ENCODE measurements at places on chromosomes 12 and 14.

- DNase-seq = peak; percentile 87
Measured at GRCh38 chr14:64294672-64295413, 672 bp upstream of the ESR2 start.

DNA sequence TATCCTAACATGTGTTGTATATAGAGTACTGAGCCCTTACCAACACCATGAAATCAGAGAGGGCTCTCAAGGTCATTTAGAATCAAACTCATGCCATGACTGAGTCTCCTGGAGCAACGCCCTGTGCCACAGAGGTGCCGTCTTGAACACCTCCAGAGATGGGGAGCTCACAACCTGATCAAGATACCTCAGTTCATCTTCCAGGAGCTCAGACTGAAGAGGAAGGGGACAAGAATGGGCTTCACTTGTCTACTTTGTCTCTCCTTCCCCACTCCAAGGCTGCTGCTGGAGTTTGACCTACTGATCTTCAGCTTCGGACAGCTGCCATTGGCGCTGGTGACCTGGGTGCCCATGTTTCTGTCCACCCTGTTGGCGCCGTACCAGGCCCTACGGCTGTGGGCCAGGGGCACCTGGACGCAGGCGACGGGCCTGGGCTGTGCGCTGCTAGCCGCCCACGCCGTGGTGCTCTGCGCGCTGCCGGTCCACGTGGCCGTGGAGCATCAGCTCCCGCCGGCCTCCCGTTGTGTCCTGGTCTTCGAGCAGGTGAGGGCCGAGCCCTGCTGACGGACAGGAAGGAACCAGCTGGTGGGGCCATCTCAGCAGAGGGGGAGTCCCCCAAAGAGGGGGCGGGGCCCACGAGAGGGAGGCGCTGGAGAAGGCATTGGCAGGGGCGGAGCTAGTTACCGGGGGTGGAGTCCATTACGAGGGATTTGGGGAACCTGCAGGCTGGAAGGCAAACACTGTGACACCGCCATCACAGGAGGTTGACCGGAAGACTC, 12.0 kb downstream of the SOAT2 start:
- no peak for DNase-seq

- DNase-seq = no peak
Measured at GRCh38 chr14:77039285-77040058, 11.0 kb upstream of the IRF2BPL start.

GRCh38 chr12:111556676-111557075, 42.4 kb downstream of the ATXN2 start:
- no peak for DNase-seq

DNA sequence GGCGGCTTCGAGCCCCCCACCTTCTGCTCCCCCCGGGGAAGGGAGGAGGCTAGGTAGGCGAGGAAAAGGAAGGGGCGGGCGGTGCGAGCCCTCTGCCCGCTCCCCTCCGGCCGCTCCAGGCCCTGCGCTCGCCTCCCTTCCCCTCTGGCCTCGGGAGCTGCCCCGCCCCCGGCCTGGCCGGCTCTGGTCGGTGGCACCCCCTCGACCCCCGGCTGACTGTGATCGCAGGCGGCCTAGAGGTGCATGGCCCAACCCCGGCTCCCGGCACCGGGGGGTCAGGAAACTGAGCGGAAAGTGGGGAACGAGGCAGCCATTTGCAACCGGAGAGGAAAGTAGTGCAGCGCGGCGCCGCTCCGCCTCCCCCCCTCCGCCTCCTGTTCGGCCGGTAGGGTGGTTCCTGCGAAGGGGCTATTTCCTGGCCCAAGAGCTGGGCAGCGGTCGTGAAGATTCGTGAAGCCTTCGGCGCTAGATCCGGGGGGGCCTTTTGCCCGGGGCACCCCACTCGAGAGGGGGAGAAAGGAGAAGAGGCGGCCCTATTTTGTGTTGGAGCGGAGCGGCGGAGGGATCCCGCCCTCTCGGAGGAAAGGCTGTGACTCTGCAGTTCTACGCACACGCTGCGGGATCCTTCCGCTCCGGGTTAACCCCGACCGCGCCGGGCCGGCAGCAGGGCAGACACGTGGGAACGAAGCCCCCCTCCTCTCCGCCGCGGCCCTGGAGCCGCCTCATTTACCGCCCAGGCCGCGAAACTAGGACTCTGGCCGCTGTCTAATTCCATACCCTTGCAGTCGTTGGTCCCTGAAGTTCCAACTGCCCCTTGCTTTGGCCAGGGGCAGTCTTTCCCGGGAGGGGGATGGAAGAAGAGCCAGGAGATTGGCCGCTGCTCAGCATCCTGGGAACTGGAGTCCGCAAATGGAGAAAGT, at the start of gene KMT2D:
Gene KMT2D (minus strand): TSS at position 558 of the 920 bp plus-strand sequence. CDS start 5,470 bp downstream, outside the sequence.
- peak; percentile 94 for DNase-seq

DNA sequence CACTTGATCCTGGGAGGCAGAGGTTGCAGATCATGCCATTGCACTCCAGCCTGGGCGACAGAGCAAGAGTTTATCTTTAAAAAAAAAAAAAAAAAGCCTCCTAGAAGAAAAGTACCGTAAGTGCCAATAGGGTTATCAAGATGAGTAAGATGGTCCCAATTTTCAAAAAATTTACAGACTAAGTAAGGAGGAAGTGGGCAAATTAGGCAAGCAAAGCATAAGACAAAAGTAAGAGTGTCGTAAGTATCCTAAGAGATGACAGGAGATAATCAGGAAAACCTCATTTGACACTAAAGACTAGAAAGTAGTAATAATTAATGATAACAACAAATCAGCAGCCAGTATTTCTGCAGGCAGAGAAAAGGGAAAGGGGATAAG, 12.2 kb downstream of the PYM1 start:
- no peak for DNase-seq

DNA sequence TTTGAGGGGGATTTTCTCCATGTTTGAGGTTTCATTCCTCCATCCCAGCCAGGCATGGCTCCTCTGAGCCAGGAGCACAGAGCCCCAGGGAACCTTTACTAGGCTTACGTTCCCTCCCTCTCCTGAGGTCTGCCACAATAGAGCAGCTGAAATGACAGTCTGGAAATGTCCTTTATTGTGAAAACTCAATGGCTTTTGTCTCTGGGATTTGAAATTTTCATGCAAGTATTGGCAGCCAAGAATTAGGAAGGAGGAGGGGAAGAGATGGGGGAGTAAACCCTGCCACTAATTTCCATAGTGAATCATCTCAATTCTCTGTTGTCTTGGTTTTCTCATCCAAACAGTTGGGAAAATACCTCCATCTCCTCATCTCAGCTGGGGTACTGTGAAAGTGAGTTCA, 2.6 kb upstream of the PLEKHG3 start:
- no peak for DNase-seq

DNA sequence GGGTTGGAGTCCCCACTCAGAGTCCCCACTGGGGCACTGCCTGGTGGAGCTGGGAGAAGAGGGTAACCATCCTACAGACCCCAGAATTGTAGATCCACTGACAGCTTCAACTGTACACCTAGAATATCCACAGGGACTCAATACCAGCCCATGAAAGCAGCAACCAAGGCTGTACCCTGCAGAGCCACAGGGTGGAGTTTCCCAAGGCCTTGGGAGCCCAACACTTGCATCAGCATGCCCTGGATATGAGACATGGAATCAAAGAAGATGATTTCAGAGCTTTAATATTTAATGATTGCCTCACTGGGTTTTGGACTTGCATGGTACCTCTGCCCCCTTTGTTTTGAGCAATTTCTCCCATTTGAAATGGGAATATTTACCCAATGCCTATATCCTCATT, 80.4 kb downstream of the RASSF9 start:
- DNase-seq = no peak

DNA sequence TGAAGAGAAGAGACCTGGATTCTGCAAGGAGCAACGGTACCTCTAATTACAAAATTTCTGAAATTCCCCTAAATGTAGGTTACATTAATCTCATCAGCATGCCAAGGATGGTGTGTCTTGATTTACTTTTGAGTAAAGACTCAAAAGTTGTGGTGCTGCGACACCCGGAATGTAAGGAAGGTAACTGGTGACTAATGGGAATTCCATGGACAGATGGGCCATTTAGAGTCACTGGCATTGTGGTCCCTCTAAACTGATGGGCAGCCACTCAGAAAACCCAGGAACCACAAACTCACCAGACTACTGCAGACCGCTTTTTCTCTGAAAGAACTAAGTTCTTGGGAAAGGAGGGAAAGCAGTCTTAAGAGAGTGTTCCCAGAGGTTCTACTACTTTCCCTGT, 32.8 kb downstream of the GRIN2B start:
- DNase-seq = no peak

DNA sequence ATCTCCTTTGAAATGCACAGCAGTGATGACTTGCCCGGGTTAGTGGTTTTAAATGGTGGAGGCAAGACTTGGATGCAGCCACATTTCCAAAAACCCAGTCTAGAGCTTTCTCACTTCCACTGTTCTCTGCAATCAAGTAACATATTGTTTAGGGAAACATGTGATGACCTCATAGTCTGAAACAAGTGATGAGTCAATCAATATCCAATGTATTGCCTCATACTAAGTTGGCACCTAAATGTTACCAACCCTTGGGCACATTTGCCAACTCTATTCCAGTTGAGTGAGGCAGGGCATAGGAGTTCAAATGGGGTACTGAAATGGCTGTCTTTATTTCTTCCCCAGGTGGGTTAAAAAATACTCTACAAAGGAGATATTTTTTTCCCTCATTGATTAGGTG, 1105.4 kb downstream of the VRK1 start:
- DNase-seq = no peak

DNA sequence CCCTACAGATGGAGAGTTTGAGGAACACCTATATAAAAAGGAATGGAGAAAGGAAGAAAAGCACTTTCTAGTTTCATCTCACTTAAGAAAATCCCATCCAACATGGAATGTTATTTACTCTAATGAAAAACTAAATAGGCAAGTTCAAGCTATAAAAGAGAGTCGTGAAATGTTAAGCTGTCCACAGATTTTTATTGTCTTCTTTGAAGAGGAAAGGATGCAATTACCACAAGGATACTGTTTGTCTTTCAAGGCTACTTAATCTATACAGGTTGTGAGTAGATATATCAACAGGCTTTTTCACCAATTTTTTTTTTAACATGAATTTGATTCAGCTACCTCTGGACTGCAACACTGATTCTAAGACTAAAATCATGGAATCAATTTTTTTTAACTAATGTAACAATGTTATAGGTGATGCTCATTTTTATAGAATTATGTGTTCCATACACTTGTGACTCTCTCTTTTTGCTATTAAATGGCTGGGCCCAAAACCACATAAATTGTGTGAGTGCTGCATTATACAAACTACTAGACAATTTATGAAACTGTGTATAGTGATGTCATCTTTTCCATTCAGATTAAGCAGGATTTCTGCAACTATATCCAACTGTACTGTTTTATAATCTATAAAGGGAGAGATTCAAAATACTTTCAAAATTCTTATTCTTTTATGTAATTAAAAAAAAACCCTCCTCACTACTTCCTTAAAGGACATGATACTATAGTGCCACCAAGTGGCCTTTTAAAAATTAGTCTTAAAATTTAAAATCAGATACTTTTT, 26.8 kb upstream of the BMAL2 start:
- DNase-seq = no peak

- DNase-seq = no peak
Measured at GRCh38 chr12:84375449-84376170, 537.0 kb downstream of the SLC6A15 start.

GRCh38 chr12:101885912-101886561, 8.7 kb downstream of the DRAM1 start:
- no peak for DNase-seq

DNA sequence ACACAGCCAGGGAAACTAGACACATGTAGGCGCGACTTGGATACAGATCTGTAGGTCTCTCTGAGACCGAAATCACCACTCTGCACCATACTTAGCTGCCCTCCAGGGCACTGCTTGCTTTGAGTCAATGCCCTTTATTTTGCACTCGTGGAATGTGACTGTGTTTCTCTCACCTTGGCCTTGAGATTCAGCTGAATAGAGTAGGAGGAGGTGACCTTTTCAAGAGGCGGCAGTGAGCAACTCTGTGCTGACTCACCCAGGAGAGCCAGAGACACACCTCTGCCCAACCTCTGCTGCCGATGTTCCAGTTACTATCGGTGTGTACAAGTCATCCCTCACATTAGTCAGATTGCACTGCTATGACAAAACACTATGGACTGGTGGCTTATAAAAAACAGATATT, 583.4 kb downstream of the VRK1 start:
- no peak for DNase-seq

GRCh38 chr12:91778091-91778832, 367.4 kb downstream of the BTG1 start:
- no peak for DNase-seq

DNA sequence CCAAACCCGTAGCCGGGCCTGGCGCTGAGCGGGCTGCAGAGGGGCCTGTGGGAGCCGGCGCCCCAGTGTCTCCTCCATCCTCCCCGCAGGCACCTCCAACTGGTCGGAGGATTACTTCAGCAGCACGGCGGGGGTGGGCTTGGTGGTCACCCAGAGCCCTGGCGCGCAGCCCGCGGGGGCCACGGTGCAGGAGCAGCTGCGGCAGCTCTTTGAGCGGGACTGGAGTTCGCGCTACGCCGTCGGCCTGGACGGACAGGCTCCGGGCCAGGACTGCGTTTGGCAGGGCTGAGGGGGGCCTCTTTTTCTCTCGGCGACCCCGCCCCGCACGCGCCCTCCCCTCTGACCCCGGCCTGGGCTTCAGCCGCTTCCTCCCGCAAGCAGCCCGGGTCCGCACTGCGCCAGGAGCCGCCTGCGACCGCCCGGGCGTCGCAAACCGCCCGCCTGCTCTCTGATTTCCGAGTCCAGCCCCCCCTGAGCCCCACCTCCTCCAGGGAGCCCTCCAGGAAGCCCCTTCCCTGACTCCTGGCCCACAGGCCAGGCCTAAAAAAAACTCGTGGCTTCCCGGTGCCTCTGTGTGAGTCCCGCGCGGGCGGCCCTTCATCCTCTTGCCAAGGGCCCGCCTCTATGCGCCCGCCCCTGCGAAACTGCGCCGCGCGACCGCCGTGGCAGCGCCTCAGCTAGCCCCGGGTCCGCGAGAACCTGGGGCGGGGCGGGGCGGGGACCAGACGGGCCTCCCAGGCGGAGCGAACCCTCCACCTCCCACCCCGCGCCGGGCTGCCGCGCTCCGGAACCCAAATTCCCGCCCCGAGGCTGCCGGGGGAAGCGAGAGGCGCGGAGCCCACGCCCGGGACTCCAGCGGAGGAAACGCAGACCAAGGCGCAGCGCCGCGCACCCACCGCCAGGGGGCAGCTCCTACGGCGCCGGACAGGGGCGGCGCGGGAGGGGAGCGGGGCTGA, 8.3 kb downstream of the PLD4 start:
- peak; percentile 88 for DNase-seq

DNA sequence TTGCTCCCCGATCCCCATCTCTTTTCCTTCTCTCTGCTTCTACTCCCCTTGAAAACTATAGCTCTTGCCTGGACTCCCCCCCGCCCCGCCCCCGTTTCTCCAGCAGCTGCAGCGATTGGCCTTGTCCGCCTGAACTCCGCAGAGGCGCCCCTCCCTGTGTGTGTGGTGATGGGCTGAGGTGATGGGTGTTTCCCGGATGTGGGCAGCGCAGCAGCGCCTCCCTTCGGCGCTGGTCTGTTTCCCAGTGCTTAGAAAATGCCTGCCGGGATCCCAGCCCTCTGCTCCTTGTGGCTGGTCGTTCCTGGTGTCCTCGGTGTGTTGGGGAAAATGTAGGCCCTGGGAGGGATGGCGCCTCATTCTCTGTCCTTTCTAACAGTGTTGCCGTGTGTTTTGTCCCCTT, 43.3 kb downstream of the GALNT8 start:
- DNase-seq = peak; percentile 32

Data from psoas muscle (tissue), 8 donors.